ENCODE measurements at places on chromosomes 12 and 14. TPM values are rescaled to one million over a fixed set of nuclear protein-coding genes. Genes with fewer than 3 reads are reported as not detected.

AMDHD1 gene
- not detected for total RNA-seq

CYP27B1 gene
- total RNA-seq, result 0.81 TPM

DNA sequence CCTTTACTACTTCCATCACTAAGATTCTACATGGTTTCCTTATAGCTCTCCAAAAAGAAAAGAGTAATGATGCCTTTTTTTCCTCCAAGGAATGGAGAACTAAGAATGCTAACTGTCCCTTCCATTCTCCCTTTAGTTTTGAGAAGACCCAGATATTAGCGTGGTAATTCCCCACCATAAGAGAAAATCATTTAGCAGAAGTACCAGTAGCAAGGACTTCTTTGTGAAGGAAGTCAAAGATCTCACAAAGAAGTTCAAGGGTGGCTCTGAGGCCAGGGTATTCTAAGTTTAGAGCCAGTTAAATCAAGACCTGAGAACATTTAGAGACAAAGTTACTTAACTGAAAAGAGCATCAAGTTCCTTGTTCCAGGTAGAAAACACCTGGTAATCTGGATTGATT, 7.3 kb downstream of the USP15 start:
- no peak for DNase-seq

GRCh38 chr14:65853407-65853955, 441.0 kb downstream of the FUT8 start:
- no peak for DNase-seq

GRCh38 chr14:36515105-36515593, 4.9 kb downstream of the NKX2-1 start:
- no peak for DNase-seq

DNA sequence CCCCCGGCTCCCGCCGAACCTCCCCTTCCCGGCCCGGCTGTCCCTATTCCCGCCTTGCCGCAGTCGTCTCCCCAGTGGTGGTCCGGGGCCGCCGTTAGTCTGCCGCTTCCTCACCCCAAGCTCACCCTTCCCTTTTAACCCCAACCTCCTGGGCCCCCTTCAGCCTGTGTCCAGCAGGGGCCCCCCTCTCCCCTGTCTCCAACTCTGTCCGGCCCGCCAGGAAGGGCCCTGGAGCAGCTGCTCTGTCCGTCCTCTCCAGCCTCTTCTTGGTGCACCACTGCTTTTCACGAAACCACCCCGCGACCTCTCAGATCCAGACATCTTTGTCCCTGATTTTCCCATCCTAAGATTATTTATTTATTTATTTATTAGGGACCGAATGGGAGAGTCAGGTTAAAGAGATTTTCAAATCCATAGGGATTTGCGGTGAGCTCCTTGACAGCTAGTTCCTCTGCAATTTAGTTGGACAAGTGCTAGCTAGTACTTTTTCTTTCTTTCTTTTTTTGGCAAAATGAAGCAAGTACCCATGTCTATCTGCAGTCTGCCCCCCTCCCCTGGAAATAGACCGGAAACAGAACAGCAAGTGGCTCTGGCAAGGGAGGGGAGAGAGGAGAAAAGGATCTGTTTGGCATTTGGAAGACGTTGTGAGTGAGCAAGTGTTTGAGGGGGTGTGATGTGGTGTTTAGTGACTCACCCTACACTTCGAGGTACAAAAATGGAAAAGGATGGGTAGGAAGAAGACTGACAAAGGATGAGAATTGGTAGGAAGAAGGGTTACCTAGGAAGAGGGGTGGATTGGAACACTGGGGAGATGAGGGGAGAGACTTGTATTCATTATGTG, 632 bp downstream of the UBR7 start:
- no peak for DNase-seq

DNA sequence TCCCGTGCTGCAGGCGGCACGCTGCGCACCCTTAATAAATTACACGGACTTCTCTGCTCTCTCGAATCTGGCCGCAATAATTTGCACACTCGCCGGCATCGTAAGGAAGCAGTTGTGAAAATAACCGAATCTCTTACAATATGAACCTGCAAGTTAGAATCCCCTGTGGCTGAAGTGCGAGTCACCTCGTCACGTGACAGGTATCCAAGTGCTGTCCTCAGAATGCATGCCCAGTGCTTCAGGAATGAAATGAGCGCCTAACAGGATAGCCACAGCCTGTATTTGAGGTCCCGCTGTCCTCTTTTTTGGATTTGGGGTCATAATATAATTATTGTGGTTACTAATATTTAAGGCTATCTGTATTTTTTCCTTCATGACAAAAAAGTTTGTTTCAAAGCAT, 82.0 kb downstream of the VWF start:
- no peak for DNase-seq

- no peak for DNase-seq
Observed at GRCh38 chr12:112944024-112944690, 5.9 kb downstream of the OAS3 start.

- no peak for DNase-seq
Observed at GRCh38 chr12:107748472-107748871, 12.5 kb downstream of the PRDM4 start.

Data from thoracic aorta (tissue), 2 donors.